ENCODE measurements at places on chromosomes 7 and 10. TPM values are rescaled to one million over a fixed set of nuclear protein-coding genes. Genes with fewer than 3 reads are reported as not detected.

- no peaks in the 10 kb centered on the region for H3K27me3 ChIP-seq
- no peak overlapping the region for H3K4me3 ChIP-seq
- no peaks in the 10 kb centered on the region for H3K36me3 ChIP-seq
- H3K27ac ChIP-seq, result no peak overlapping the region
These were observed 183.0 kb upstream of the PRSS1 start for GRCh38 chr7:142566271-142566670.

DNA sequence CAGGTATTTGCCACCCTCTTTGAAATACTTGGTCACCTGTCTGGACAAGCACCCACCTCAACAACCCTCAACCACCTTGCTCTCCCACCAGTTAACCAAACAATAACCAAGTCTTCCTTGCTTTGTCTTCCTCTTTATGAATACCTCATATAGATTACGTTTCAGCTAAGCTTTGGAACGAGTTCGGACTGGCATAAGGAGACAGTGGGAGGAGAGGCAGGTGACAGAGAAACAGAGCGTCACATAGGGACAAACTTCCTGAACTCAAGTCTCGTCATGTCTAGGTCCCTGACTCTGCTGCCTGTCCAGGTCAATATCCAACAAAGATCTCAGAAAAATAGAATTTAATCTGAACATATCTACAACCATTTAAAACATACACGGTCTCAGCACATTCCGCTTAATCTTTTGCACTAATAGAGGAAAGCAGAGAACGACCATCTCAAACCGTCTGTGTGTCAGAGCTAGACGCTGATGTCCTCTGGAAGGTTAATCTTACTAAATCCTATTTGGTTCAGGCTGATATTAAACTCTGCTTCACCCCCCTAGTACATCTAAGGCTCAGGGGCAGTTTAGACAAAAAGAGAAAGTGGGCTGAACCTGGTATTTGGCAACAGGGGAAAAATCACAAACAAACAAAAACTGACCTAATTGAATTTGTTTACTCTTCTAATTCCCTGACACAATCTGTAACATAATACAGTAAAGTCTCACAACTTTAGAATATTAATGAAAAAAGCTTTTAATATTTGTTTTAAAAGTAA, 26.4 kb upstream of the SVOPL start:
- no peak for DNase-seq
- no peaks in the 10 kb centered on the region for H3K4me1 ChIP-seq
- no peak overlapping the region for H3K27ac ChIP-seq
- no peak overlapping the region for H3K4me3 ChIP-seq

DNA sequence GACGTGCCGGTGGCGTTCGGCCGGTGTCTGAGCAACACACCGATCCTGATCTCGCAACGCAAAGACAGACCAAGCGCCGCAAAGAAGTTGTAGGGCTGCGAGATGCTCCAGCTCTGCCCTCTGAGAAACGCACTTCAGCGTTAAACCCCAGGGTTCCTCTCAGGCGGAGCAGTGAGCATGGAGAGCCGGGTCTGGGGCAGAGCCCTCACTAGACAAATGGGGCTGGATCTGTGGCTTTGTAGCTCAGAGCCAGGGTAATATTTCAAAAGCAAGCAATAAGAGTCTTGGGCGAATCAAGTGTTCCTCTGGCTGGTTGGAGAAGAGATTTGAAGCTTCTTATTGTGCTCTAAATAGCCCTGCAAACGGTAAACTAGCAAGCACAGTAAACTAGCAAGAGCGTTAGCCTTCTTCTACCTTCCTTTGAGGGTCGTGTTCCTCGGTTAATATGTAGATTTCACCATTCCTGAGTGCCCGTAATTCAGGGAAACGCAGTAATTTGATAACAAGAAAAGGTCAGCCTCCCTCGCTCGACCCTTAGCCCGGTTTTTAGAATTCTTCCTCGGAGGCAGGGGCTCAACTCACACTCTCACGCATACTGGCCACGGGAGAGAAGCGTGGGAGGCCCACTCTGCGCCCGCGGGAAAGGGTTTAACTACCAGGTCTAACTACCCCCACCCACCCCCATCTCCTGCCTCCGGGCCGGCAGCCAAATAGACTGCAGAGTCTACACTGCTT, 6.7 kb downstream of the SKAP2 start:
- no peak for DNase-seq
- H3K27ac ChIP-seq, result no peak overlapping the region
- no peak overlapping the region for H3K4me3 ChIP-seq

GRCh38 chr10:125990974-125991373, 94.6 kb downstream of the FANK1 start:
- no peak overlapping the region for H3K27ac ChIP-seq
- H3K4me3 ChIP-seq, result no peak overlapping the region
- no peak for DNase-seq

GRCh38 chr7:88306590-88307048, at the start of gene STEAP4:
STEAP4 (minus strand) TSS chr7:88306894; CDS start chr7:88284269, 22,625 bp downstream.
- H3K27ac ChIP-seq, result no peak within 1 kb of the TSS
- H3K4me1 ChIP-seq, result no peaks in the 10 kb centered on the region

GRCh38 chr10:99520847-99521764, 11.6 kb upstream of the NKX2-3 start:
- no peaks in the 10 kb centered on the region for H3K36me3 ChIP-seq
- no peak for DNase-seq
- no peak overlapping the region for H3K27ac ChIP-seq
- H3K27me3 ChIP-seq, result no peaks in the 10 kb centered on the region

- H3K4me1 ChIP-seq, result no peaks in the 10 kb centered on the region
- H3K27ac ChIP-seq, result no peak overlapping the region
- no peaks in the 10 kb centered on the region for H3K36me3 ChIP-seq
These were observed 381.8 kb downstream of the TCERG1L start for GRCh38 chr10:130929422-130930325.

- peak overlapping the region; percentile 94 for H3K27ac ChIP-seq
- no peaks in the 10 kb centered on the region for H3K27me3 ChIP-seq
- H3K36me3 ChIP-seq, result no peaks in the 10 kb centered on the region
- H3K4me1 ChIP-seq, result peaks cover 32% of the 10 kb centered on the region
- H3K4me3 ChIP-seq, result peak overlapping the region; percentile 81
These were observed 722 bp downstream of the UPF2 start for GRCh38 chr10:12041766-12042408.

DNA sequence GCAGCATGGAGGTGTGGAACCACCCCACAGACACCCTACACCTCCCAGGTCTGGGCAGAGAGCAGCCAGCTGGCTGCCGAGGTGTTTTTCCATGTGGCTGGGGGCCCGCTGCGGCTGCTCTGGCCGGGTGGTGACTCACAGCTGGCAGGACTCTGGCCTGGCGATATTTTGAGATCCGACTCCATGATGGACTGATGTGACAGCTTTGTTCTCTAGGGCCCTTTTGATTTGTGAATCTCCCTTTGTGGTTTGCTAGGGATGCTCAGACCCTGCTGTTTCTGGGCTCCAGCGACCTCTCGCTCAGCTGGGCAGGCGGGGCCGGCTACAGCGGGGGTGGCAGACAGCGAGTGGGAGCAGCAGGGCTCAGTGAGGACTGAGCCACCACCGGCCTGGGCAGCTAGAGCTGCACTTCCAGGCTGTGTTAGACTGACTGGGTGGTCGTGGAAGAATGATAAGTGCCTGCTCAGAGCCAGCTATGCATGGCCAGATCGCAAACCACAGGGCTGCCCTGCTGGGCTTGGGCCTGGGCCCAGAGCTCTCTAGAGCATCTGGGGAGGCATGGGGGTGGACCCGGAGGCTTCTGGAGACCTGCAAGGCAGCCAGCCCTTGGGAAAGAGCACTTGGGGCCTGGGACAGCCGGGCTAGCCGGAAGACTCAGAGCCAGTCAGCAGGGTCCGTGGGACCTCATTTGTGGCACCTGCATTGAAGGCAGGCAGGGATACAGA, 46.2 kb upstream of the GDF10 start:
- H3K27ac ChIP-seq, result no peak overlapping the region
- no peaks in the 10 kb centered on the region for H3K27me3 ChIP-seq
- H3K4me1 ChIP-seq, result peaks cover 38% of the 10 kb centered on the region
- H3K4me3 ChIP-seq, result no peak overlapping the region

DNA sequence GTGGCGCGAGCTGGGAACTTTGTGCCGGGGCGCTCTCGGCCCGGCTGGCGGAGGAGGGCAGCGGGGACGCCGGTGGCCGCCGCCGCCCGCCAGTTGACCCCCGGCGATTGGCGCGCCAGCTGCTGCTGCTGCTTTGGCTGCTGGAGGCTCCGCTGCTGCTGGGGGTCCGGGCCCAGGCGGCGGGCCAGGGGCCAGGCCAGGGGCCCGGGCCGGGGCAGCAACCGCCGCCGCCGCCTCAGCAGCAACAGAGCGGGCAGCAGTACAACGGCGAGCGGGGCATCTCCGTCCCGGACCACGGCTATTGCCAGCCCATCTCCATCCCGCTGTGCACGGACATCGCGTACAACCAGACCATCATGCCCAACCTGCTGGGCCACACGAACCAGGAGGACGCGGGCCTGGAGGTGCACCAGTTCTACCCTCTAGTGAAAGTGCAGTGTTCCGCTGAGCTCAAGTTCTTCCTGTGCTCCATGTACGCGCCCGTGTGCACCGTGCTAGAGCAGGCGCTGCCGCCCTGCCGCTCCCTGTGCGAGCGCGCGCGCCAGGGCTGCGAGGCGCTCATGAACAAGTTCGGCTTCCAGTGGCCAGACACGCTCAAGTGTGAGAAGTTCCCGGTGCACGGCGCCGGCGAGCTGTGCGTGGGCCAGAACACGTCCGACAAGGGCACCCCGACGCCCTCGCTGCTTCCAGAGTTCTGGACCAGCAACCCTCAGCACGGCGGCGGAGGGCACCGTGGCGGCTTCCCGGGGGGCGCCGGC, 870 bp downstream of the FZD1 start:
- H3K27ac ChIP-seq, result no peak overlapping the region
- H3K4me1 ChIP-seq, result peaks cover 8% of the 10 kb centered on the region
- H3K4me3 ChIP-seq, result no peak overlapping the region
- no peak for DNase-seq

DNA sequence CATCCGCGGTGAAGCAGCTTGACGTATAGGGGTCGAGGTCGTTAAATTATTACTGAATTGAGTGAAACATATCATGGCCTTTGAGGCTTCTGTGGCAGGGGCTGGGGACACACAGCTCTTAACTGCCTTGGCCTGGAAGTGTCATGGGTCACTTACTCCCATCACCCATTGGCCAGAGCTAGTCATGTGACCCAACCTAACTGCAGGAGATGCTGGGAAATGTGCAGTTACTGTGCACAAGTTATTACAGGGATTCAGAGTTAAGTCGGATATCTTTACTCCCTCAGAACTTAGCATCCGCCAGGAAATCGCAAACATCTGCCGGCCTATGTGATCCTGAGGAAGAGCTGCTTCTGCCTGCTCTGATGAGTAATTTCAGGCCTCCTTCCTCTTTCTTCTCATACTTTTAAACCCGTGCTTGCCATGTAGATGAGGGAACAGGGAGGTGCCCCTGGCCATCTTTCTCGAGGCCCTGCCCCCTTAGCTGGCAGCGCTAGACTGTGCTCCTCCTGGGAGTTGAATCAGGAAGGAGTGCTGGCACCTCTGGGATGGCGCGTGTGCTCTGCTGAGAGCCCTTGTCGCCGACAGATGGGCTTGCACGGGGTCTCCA, 203.6 kb downstream of the TCF7L2 start:
- DNase-seq, result no peak
- H3K4me1 ChIP-seq, result no peaks in the 10 kb centered on the region

GRCh38 chr7:2520131-2520760, 672 bp downstream of the LFNG start:
- no peak for DNase-seq
- peak overlapping the region; percentile 80 for H3K27ac ChIP-seq
- H3K36me3 ChIP-seq, result peaks cover 3% of the 10 kb centered on the region

DNA sequence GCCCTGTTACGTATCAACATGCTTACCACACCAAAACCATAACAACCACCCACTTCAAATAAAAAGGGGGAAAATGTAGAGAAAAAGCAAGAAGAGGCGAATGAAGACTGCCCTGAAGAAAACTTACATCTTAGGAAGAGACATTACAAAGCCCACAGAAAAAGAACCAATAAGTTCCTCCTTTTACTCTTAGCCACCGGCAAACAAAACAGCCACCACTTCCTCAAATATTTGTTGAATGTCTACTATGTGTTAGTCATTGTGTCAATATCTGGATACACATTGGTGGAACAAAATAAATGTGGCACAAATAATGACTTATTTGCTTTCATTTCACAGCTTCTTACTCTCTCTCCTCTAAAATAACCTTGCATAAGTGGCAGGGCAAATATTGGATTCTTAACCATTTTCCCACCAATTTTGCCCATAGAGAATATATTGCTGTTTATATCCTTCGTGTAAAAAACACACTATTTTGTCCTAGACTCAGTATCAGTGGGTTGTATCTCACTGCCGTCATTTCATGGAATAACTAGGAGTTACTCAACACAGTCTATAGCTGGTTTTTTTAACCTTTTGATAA, 106.8 kb downstream of the ANK3 start:
- DNase-seq, result no peak
- H3K4me3 ChIP-seq, result no peak overlapping the region
- H3K27ac ChIP-seq, result no peak overlapping the region

DNA sequence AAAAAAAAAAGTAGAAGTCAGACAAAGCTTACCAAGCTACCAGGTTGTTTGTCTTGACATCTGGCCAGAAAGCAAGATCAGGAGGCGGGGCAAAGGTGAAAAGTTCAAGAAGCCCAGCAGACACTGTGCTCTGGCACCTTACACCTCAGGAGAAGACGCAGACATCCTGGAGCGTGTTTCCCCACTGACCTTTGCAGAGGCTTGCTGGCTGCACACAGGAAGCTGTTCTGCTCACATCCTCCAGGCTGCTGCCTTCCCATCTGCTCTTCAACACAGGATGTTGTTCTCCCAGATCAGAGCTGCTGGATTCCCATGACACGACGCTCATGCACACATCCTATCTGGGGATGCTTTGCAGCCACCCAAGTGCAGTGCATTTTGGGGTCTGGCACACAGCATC, 174.4 kb upstream of the KIAA1217 start:
- H3K4me1 ChIP-seq, result no peaks in the 10 kb centered on the region
- no peaks in the 10 kb centered on the region for H3K36me3 ChIP-seq
- DNase-seq, result no peak
- no peaks in the 10 kb centered on the region for H3K27me3 ChIP-seq

GRCh38 chr7:45714521-45714820, 140.3 kb downstream of the ADCY1 start:
- no peak for DNase-seq
- H3K4me1 ChIP-seq, result no peaks in the 10 kb centered on the region
- no peaks in the 10 kb centered on the region for H3K27me3 ChIP-seq
- H3K36me3 ChIP-seq, result no peaks in the 10 kb centered on the region

DNA sequence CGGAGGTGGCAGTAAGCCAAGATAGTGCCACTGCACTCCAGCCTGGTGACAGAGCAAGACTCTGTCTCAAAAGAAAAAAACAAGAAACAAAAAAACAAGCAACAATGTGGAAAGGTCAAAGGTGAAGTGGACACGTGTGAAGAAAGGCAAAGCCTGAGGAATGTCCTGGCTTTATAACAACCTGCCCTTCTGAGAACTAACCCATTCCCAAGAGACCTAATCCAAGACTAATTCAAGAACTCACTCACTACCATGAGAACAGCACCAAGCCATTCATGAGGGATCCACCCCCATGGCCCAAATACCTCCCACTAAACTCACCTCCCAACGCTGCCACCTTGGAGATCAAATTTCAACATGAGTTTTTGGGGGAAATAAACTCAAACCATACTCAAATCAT, 47.5 kb upstream of the KIF5B start:
- no peak overlapping the region for H3K27ac ChIP-seq
- H3K36me3 ChIP-seq, result no peaks in the 10 kb centered on the region
- DNase-seq, result no peak
- no peaks in the 10 kb centered on the region for H3K27me3 ChIP-seq
- no peak overlapping the region for H3K4me3 ChIP-seq
- no peaks in the 10 kb centered on the region for H3K4me1 ChIP-seq

The CFAP70 gene
- polyA plus RNA-seq, result 0.82 TPM

The CTAGE4 gene
- polyA plus RNA-seq, result not detected

The CRYGN gene
- polyA plus RNA-seq, result 1.9 TPM

The HOXA2 gene
- polyA plus RNA-seq, result not detected

Data from CD4-positive, alpha-beta memory T cell (primary cell).